CD4-positive, alpha-beta T cell treated with Interleukin-17A for 1 hour (primary cell): ENCODE measurements at places on chromosomes 7 and 10.

DNA sequence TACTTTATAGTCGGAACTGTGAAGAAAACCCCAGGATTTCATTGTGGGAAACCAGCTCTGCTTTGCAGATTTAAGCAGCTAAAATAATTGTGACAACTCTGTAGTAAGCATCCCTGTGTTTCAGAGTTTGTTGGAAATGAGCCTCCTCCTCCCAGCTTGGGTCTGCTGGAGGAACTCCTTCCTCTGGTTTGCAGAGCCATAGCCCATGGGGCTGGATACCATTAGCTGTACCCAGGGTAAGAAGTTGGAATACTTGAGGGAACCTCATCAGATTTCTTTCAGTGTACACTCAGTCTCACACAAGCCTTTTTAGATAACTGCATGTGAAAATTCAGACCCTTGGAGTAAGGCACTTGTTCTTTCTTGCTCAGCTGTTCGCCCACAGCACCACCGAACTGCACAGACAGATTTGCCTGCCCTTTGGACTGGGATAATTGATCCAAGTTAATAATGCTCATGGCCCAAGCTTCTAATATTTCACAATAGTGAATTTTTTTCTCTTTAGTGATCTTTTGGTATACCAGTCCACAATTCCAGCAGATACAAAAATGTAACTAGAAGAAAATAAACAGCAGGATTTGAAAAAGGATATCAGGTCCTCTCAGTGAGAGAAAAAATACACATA lies 467.4 kb upstream of the FZD8 start:
- DNase-seq = no peak

GRCh38 chr10:72315611-72316385 lies 38.9 kb downstream of the DNAJB12 start:
- no peak for DNase-seq

GRCh38 chr10:71963351-71964097 lies 671 bp upstream of the CHST3 start:
- no peak for DNase-seq

DNA sequence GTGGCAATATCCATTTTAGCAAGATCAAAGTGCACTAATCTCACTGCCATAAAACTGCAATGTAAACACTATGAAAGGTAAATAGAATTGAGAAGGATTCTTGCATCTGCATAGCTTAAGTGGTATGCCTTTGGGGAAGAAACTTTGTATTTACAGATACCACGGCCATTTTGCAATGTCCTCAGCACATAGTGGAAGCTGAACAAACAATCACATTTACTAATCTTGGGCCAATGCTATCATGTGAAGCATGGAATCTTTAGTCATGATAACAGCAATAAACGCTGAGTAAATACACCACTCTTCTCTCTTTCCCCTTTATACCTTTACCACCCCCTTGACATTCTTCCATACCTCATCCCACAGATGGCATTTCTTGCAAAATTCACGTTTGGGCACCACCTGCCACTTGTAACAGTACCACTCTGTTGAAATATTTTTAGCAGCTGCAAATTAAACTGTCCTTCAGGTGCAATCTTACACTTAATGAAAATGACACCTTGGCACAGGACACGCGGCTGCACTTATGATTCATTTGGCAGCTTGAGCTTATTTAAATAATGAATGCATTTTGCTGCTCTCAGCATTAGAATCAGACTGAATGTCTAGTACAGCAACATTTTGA lies 171.8 kb downstream of the SEMA3A start:
- no peak for DNase-seq

- DNase-seq = no peak
Observed at GRCh38 chr10:87064651-87065050, 30.0 kb downstream of the GLUD1 start.

DNA sequence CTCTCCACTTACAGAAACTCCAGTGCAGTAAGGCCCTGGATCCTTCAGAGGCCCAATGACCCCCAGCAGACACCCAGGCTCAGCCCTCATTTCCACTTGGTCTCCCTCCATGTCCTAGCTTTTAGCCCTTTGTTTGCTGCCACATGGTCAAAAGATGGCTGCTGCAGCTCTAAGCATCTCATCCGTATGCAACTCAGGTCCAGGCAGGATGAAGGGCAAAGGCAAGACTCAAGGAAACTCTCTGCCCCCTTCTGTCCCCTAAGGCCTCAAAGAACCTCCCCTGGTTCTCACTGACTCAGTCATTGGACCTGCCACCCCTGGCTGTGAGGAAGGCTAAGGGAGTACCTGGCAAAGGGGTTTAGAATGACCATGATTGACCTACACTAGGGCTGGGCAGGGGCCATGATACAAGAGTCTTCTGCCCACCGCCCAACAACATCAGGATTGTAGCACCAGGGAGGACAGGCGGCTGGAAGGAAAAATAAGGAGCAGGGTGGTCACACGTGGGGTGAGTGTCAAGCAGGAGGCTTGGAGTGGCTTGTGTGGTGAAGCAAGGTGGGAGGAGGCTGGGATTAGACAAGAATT lies 303.8 kb upstream of the ZMIZ1 start:
- no peak for DNase-seq

GRCh38 chr7:65974876-65975275 lies 7.1 kb downstream of the GUSB start:
- DNase-seq = no peak

DNA sequence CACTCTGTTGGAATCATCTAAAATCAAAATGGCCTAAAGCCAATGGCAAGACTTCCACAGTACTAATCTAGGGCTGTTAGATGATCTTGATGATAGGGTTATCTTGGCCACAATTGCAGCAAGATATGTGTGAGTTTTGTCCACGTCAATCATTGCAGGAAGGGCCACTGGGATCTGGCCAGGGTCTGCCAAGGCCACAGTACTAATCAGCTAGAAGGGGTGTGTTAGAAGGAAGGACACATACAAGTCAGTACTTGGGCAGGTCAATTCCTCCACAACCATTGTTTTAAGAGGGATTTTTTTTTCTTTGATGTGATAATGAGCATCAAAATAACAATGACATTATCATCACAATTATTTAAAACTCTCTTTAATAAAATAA lies 1.6 kb downstream of the LMOD2 start:
- no peak for DNase-seq

DNA sequence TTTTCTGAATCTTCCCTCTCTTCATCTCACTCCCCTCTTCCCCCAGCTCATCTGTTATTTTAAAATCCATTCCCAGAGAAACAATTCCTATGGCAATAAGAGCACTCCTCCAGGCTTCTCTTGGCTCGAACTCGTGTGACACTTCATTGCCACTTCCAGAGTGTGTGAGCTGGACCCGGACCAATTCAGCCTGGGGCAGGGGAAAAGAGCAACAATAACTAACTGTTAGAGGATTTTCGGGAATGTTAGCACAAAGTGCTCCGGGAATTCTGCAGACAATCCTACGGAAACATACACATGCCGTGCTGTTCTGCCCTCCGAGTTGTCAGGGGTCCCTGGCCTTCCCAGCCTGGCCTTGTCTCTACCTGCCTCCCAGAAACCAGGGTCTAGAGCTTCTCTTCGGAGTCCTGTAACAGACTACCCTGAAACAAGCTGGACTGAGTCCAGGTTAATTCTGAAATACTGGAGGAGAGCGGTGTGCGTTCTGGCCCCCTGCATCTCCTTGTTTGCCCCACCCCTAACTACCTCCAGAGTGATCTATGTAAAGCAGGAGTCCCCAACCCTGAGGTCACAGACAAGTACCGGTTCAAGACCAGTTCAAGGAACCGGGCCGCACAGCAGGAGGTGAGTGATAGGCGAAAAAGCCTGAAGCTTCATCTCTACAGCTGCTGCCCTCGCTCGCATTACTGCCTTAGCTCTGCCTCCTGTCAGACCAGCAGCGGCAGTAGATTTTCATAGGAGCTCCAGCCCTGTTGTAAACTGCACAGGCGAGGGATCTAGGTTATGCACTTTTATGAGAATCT lies 11.3 kb downstream of the COL26A1 start:
- DNase-seq = no peak

- peak; percentile 23 for DNase-seq
Observed at GRCh38 chr7:105448181-105448580, 59.5 kb upstream of the SRPK2 start.

DNA sequence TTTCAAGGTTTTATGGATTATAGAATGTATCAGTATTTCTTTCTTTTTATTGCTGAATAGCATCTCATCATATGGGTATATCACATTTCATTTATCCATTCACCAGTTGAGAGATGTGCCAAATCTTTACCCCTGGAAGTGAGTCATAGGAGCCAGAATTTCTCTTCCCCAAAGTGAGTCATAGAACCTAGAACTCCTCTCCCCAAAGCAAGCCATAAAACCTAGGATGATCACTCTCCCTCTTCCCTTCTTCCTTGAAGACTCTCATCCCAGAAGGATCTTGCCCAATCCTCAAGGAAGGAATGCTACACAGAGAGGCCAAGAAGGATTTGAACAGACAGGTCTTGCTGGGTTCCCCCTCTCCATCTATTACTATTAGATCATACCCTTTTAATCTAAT lies 199.9 kb downstream of the EVX1 start:
- DNase-seq = no peak

GRCh38 chr7:71229148-71229547 lies 97.2 kb downstream of the GALNT17 start:
- no peak for DNase-seq

DNA sequence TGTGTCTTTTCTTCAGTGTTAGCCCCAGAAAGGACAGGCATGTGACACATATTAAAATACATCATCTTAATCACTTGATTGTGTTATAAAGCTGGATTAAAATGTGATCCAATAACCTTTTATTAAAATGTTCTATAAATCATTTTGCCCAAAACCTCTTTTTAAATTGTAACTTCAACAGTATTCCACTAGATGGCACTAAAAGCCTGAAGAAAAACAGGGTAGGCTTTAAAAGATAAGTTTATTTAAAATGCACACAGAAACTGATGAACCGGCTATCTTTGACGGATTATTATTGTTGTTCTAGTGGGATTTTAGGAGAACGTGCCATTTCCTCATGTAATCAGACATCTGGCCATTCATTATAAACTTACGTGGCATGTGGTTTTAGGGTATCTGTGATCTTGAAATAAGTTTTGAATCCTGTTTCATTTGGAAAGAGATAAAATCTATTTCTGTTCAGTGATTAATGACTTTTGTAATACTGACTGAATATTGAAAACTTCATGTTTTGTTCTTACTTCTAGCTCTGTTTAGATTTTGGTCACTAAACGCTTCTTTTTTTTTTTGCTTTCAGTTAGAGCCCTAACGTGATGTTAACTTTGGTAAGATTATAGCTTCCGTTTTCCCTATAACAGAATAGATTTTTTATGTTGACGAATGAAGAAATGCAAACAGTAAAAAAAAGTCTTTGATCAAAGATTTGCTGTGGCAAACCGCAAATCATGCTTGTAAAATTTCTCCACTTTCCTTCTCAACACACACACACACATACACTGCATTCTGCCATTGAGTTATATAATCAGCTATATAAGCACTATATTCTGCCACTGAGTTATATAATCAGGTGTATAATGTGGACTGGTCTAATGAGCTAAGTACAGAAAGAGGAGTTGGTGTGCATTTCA lies 13.6 kb downstream of the VPS50 start:
- DNase-seq = peak; percentile 58

- DNase-seq = no peak
Observed at GRCh38 chr10:127196282-127197153, at the start of gene INSYN2A. INSYN2A (minus strand) TSS chr10:127196591; CDS start chr10:127176395, 20,196 bp downstream.

DNA sequence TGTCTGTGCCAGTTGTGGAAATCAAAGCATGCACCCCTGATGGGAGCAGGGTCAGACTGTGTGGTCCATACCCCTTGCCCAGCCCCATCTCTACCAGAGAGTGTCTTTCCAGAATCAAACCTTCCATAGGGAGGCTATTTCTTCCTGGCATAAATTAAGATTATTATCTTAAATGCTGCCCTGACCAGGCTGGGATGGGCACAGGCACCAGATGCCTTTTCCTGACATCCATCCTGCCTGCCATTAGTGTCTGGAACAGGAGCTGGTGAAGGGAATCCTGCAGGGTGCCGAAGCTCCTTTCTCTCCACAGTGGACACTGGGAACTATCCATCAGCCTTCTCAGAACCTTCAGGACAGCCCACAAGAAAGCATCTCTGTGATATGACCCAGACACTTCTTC lies 296.3 kb downstream of the GRID1 start:
- no peak for DNase-seq

DNA sequence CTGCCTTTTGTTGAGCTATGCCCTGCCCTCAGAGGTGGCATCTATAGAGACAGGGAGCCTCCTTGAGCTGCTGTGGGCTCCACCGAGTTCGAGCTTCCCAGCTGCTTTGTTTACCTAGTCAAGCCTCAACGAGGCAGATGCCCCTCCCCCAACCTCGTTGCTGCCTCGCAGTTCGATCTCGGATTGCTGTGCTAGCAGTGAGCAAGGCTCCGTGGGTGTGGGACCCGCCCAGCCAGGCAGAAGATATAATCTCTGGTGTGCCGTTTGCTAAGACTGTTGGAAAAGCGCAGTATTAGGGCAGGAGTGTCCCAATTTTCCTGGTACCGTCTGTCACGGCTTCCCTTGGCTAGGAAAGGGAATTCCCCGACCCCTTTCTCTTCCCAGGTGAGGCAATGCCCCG lies 88.4 kb upstream of the CDK6 start:
- DNase-seq = no peak

- no peak for DNase-seq
Observed at GRCh38 chr7:15567652-15568051, 5.8 kb upstream of the AGMO start.

- no peak for DNase-seq
Observed at GRCh38 chr7:90574146-90574819, 21.8 kb upstream of the CDK14 start.

- no peak for DNase-seq
Observed at GRCh38 chr10:95168694-95169093, 25.3 kb upstream of the ACSM6 start.

GRCh38 chr10:69953851-69954250 lies 98.8 kb upstream of the MACROH2A2 start:
- DNase-seq = no peak

GRCh38 chr10:113132591-113133121 lies 182.6 kb downstream of the TCF7L2 start:
- DNase-seq = no peak

GRCh38 chr10:123583639-123584418 lies 82.3 kb upstream of the GPR26 start:
- DNase-seq = no peak

GRCh38 chr10:11568578-11568977 lies 42.9 kb downstream of the USP6NL start:
- DNase-seq = no peak

GRCh38 chr7:70660154-70660818 lies 471.7 kb upstream of the GALNT17 start:
- DNase-seq = peak; percentile 67

GRCh38 chr10:70690589-70690988 lies 18.3 kb downstream of the ADAMTS14 start:
- DNase-seq = no peak

- DNase-seq = peak; percentile 42
Observed at GRCh38 chr10:129877773-129878371, 86.2 kb downstream of the EBF3 start.
